ENCODE measurements at places on chromosomes 5 and 9. TPM values are rescaled to one million over a fixed set of nuclear protein-coding genes. Genes with fewer than 3 reads are reported as not detected.

CLTA gene
- 61.8 TPM for total RNA-seq

MEIKIN gene
- not detected for total RNA-seq

SLC6A7 gene
- not detected for total RNA-seq

PAPPA gene
- 1.8 TPM for total RNA-seq

CCL27 gene
- total RNA-seq: not detected

PCDHGC5 gene
- total RNA-seq: 4.8 TPM

SEC61B gene
- total RNA-seq: 44.4 TPM

GADD45G gene
- total RNA-seq: 23.9 TPM

DNA sequence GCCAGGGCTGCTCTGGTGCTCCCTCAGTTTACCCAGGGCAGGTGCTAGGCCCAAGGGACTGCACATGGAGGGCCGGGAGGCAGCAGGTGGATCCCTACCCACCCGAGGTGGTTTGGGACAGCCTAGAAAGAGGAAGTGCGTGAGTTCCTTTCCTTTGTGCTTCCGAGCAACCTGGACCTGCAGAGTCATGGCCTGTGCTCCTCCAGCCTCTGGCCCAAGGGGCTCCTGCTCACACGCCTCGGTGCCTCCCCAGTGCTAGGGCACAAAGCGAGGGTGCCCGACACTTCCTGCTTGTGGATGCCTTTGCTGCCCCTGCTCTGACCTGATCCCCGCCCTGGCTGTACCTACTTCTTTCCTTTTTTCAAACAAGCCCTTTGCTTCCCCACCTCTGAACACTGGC, 79.3 kb downstream of the RXRA start:
- H3K4me1 ChIP-seq: peaks cover 81% of the 10 kb centered on the region
- no peaks in the 10 kb centered on the region for H3K27me3 ChIP-seq
- H3K27ac ChIP-seq: peak overlapping the region; percentile 81

DNA sequence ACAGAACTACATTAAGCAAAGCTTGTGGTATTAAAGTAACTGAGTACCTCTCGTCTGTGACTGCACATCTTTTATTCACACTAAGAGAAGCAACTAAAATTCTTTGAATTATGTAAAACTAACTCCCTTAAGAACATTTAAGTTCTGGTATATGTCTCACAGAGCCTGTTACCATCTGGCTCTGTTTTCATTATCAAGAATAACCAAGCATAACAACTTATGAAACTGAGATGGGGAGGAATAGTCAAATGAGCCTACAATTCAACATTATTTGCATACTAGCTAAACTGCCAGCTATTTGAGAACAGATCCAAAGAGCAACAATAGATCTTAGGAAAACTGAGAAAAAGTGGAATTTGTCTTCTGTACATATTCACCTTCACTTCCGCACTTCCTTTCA, 25.3 kb upstream of the ISOC1 start:
- no peaks in the 10 kb centered on the region for H3K27me3 ChIP-seq
- no peak for DNase-seq
- no peak overlapping the region for H3K4me3 ChIP-seq
- no peaks in the 10 kb centered on the region for H3K36me3 ChIP-seq

GRCh38 chr5:55603922-55604321, 69.2 kb upstream of the PLPP1 start:
- H3K4me1 ChIP-seq: peaks cover 58% of the 10 kb centered on the region
- no peaks in the 10 kb centered on the region for H3K36me3 ChIP-seq
- no peak for DNase-seq
- no peak overlapping the region for H3K4me3 ChIP-seq
- peak overlapping the region; percentile 92 for H3K27ac ChIP-seq

DNA sequence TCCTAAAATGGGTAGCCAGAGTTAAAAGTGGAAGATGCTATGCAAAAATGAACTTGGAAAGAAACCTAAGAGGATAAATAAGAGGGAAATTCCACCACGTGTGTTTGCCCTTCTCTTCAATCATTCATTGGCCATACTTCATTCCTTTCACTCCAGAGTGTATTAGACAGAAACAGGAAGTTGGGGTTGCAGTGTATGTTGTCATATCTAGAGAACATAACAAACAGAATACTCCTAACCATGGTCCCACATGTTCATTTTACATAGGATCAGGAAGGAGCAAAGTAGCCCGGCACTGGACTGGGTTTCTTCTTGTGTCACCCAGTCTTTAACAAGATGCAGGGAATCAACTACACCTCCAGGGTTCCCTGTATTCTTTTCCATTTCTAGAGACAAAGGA, 7.6 kb upstream of the GPBP1 start:
- H3K4me1 ChIP-seq: no peaks in the 10 kb centered on the region
- no peak overlapping the region for H3K4me3 ChIP-seq
- H3K27me3 ChIP-seq: no peaks in the 10 kb centered on the region
- no peak overlapping the region for H3K27ac ChIP-seq
- H3K36me3 ChIP-seq: no peaks in the 10 kb centered on the region

DNA sequence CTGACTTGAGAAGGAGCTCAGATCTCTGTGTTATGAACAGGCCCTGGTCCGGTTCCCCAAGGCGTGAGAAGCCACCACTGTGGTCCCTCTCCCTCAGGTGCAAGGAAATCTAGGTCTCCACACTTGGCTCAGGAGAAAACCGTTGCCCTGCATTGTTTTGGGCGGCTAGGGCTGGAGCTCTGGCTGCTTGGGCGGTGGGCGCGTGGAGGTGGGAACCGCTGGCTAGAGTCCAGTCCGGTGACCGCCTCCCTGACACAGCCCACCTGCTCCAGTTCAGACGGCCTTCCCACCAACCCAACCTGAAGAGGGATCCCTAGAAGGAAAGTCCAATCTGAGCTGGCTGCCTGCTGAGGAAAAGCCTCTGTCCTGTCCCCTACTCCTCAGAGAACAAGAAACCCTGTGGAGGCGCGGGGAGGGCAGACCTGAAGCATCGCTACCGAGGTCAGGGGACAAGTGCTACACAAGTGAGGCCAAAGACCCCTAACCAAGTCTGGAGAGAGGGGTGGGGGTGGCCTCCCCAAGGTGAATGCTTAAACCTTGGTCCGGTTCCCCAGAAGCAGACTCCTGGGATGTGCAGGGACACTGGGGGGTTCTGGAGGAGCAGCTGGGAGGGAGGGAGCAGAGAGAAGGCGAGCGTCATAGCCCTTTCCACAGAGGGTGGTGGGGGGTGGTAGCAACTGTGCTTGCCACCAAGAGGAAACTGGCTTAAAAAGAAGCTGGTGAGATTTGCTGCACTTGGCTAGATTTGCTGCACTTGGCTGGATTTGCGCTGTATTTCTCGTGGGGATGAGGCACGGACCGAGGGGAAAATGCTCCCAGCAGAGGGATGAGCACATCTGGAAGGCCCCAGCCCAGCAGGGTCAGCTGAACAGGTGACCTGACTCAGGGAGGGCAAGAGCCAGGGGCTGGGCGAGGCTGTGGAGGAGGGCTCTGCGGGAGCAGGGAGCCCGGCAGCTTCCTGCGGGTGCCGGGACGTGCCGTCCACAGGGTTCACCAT, 65.2 kb downstream of the RAPGEF1 start:
- peaks cover 95% of the 10 kb centered on the region for H3K4me1 ChIP-seq
- no peaks in the 10 kb centered on the region for H3K27me3 ChIP-seq
- no peak overlapping the region for H3K4me3 ChIP-seq
- H3K36me3 ChIP-seq: no peaks in the 10 kb centered on the region
- peak; percentile 68 for DNase-seq
- peak overlapping the region; percentile 81 for H3K27ac ChIP-seq

GRCh38 chr5:33524476-33524875, 83.7 kb downstream of the TARS1 start:
- no peaks in the 10 kb centered on the region for H3K36me3 ChIP-seq
- H3K4me1 ChIP-seq: no peaks in the 10 kb centered on the region

DNA sequence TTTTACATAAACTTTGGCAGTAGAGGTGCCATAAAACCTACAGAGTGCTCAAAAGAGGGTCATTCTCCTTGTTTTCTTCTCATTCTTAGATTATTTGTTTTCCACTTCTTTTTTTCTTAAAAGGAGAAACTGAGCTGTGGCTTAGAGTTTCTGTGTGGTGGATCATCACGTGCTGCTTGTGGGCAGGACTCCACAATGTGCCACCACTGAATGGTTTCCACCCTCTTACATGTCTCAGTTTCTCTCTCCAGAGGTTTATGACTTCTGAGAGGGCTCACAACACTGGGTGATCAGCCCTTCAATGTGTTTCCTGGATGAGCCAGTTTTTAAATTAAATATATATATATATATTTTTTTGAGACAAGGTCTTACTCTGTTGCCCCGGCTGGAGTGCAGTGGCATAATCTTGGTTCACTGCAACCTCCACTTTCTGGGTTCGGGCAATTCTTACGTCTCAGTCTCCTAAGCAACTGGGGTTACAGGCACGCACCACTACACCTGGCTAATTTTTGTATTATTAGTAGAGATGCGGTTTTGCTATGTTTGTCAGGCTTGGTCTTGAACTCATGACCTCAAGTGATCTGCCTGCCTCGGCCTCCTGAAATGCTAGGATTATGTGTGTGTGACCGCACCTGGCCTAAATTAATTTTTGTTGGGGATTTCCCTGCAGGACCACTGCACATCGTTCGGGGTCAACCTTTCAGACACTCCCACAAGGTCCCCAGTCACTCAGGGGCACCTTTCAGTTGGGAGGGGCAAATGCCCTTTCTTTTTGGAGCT, 3.1 kb upstream of the UNC13B start:
- H3K27me3 ChIP-seq: no peaks in the 10 kb centered on the region
- H3K27ac ChIP-seq: no peak overlapping the region
- H3K4me1 ChIP-seq: peaks cover 11% of the 10 kb centered on the region
- no peaks in the 10 kb centered on the region for H3K36me3 ChIP-seq
- DNase-seq: no peak
